ENCODE measurements at places on chromosomes 1 and 21.

GRCh38 chr1:37764888-37765441 lies at the start of gene EPHA10:
TSS of gene EPHA10 (minus strand) at chr1:37765120. CDS start at chr1:37765066, 54 bp downstream.
- DNase-seq, result no peak

DNA sequence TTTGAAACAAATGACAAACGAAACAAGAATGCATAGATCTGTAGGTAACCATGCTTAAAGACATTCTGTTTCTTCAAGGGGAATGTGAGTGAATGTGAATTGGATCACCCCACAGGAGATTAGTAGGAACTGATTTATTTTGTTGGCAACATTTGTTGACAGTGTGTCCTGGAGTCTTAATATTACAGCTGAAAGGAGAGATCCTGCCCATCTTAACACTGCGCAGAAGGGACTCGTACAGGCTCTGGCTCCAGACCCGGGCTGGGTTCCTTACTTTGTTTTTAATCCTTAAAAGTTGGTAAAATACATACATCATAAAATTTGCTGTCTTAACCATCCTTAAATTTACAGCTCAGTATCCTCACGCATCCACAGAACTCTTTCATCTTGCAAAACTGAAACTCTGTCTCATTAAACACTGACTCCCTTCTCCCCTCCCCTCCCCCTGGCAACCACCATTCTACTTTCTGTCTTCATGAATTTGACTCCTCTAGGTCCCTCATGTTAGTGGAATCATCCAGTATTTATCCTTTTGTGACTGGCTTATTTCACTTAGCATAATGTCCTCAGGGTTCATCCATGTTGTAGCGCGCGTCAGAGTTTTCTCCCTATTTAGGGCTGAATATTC lies 74.1 kb downstream of the GALNT2 start:
- no peak for DNase-seq

- no peak for DNase-seq
Measured at GRCh38 chr1:118987468-118988185, 516 bp downstream of the TBX15 start.

DNA sequence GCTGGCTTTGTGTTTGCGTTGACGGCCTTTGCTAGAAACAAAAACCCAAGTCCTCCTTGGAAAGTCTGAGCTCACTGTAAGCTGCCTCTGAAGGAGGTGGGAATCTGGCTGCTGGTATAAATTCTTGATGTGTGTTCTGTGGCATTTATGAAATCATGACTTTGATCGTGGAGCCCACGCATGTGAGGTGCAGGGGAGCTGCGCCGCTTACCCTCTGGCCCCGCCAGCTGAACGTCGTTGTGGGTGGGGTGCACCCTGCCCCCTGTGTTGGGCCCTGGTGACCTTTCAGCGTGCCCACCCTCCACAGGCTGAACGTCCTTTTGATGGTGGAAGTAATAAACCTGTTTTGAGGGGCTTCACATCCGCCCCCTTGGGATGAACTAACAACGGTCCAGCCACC lies 21.2 kb upstream of the DIP2A start:
- no peak for DNase-seq

GRCh38 chr1:230282157-230282556 lies 144.0 kb downstream of the PGBD5 start:
- DNase-seq, result no peak
